Left ventricle myocardium superior (tissue), 1 donor: ENCODE measurements at places on chromosomes 7 and 10. TPM values are rescaled to one million over a fixed set of nuclear protein-coding genes. Genes with fewer than 3 reads are reported as not detected.

- DNase-seq, result no peak
Measured at GRCh38 chr7:32500922-32501341, 5.6 kb downstream of the AVL9 start.

- DNase-seq, result no peak
Measured at GRCh38 chr10:79020605-79021004, 48.2 kb upstream of the ZMIZ1 start.

DNA sequence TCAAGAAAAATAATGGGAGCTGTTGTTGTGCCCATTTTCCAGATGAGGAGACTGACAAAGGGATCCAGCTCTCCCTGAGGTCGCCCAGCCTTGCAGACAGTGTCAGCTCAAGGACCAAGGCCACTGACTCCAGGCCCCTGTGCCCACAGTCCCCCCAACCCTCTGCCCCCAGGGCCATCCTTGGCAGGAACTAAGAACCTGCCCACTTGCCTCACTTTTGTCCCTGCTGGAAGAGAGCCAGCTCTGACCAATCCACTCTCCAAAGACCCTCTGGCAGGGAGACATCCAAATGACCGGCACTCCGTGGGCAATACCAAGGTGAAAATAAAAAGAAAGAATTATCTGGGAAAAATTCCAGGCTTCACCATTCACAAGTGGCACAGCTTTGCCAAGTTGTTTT is 101.3 kb downstream of the TCERG1L start:
- no peak for DNase-seq

DNA sequence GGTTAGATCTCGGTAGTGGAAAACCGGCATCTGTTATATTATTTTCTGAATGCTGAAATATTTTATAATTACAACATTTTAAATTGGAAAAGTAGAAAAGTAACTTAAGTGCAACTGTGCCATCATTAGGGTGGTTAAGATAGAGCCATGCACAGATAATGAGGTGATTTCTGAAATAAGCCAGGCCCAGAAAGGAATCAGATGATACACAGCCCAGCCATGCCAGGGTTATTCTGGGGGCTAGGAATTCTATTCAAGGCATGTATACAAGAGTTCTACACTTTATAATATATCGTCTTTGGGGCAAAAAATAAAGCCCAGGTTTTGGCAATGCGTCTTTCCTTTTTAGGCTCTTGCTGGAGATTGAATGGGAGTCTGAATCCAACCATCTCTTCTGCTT is 128.7 kb downstream of the ITGB8 start:
- DNase-seq, result no peak

GRCh38 chr10:71299071-71299785 is 19.8 kb upstream of the SLC29A3 start:
- DNase-seq, result no peak

DNA sequence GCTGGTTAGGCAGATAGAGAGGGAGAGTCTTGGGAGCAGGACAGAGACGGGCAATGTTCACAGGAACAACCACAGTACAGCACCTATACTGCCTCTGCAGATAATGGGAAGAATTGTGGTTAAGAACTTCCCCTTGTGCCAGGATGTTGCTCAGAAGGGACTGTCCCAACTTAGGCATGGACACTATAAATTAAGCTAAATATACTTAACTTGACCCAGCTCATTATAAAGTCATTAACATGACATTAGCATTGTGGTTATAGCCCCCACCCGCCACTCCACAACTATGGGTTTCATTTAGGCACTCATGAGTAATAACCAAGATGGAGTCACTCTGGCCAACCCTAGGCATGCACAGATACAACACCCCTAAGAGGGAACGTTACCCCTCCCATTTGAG is 310.9 kb upstream of the NRG3 start:
- no peak for DNase-seq

DNA sequence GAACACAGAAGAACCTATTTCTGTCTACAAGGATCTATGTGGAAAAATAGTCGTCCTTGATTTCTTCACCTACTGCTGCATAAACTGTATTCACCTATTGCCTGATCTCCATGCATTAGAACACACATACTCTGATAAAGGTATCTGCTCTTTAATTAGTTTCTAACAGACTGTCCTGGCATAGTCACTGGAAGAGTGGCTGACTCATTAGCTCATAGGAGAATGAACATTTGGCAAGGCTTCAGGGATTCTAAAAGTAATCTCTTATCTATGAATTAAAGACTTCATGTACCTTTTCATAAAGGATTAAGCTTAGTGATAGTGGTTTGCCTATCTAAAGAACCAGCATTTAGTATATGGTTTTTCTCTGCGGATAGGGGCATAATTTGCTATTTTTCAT is 4.1 kb downstream of the NHLRC2 start:
- DNase-seq, result no peak

DNA sequence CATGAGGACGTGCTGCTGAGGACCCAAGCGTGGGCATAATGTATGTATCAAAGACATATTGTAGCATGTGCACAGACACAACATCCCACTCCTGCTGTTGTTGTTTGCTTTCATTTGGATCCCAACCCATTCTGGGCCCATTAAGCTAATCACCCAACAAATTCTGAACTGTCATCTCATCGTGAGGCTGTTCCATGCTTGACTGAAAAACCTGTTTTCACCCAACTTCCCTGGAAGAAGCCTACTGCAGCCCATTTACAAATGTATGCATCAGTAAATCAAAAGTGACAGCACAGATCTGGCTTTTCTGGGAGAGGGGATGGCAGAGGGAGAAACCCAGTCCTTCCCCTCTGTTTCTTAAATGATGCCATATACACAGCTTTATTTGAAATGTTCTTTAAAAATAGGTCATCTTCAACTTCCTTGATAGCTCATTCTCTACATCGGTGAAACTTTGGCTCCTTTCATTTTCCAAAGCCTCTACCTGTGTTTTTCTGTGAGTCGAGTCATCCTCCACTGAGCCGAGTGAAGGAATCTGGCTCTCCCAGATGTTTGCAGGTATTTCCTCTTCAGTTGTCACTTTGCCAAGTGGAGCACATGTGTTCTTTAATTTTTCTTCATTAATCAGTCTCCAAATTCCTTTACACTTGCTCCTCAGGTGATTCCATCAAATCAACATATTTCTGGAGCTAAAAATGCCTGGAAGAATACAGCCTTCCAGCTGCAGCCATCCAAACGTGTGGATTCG is 151.8 kb downstream of the CHN2 start:
- no peak for DNase-seq

Gene MYL10
- total RNA-seq, result not detected

Gene WDFY4
- total RNA-seq, result 1.6 TPM

Gene SLC18A2
- total RNA-seq, result 0.17 TPM

Gene CPA2
- total RNA-seq, result not detected

Gene ZNF107
- total RNA-seq, result 1.1 TPM

Gene CALHM1
- total RNA-seq, result not detected
